Activated CD8-positive, alpha-beta memory T cell treated with anti-CD3 and anti-CD28 coated beads, Interleukin-2, amount 10 ng/mL, durations not matched to agents 7 days and 5 days (primary cell): ENCODE measurements at places on chromosomes 12 and 14. TPM values are rescaled to one million over a fixed set of nuclear protein-coding genes. Genes with fewer than 3 reads are reported as not detected.

GRCh38 chr14:85599939-85600338, 70.0 kb downstream of the FLRT2 start:
- DNase-seq, result no peak
- H3K36me3 ChIP-seq, result no peaks in the 10 kb centered on the region
- no peaks in the 10 kb centered on the region for H3K27me3 ChIP-seq
- no peak overlapping the region for H3K27ac ChIP-seq
- no peak overlapping the region for H3K4me3 ChIP-seq

- H3K27ac ChIP-seq, result no peak overlapping the region
- H3K36me3 ChIP-seq, result no peaks in the 10 kb centered on the region
- no peak for DNase-seq
- H3K27me3 ChIP-seq, result peaks cover 20% of the 10 kb centered on the region
- no peak overlapping the region for H3K4me3 ChIP-seq
Measured at GRCh38 chr12:12941450-12942350, 10.3 kb downstream of the GPRC5D start.

NOXRED1 gene
- 0.45 TPM for total RNA-seq

GRCh38 chr12:48917857-48918537, 7.3 kb downstream of the FKBP11 start:
- H3K27me3 ChIP-seq, result no peaks in the 10 kb centered on the region
- peaks cover 31% of the 10 kb centered on the region for H3K4me1 ChIP-seq
- H3K36me3 ChIP-seq, result peaks cover 16% of the 10 kb centered on the region
- peak overlapping the region; percentile 70 for H3K4me3 ChIP-seq

DNA sequence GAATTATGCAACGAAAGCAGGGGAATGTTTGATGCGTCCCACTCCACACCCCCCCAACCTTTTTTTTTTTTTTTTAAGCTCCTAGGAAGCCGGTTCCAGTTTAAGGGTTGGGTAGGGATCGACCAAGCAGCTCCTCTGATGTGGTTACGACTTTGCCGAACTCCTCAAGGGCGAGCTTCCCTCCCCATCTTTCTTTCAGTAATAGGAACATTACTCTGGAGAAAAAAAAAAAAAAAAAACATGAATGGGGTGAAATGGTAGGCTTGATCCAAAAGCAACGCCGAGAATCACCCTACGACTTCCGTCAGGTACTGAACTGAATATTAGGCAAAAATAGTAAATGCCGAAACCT, 9.6 kb downstream of the BMP4 start:
- peaks cover 72% of the 10 kb centered on the region for H3K27me3 ChIP-seq
- no peak for DNase-seq
- H3K36me3 ChIP-seq, result no peaks in the 10 kb centered on the region
- H3K4me1 ChIP-seq, result no peaks in the 10 kb centered on the region
- no peak overlapping the region for H3K4me3 ChIP-seq
- H3K27ac ChIP-seq, result no peak overlapping the region

DNA sequence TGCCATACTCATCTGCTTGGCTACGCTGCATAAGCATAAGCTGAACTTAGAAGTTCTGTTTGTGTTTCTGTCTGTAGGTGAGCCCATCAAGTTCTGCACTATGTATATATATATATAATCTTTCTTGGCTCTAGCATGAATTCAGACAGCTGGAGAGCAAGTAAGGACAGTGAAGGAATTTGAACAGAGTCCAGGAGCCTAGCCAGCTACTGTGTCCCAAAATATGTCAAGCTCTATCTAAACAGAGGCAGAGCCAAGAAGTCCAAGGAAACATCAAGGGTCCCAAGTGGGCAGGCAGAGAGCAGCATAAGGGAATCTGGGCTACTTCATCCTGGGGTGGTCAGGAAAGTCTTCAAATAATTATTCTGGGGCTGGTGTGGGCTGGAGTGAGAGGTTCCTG, 118.5 kb upstream of the NPAS3 start:
- H3K27ac ChIP-seq, result no peak overlapping the region
- H3K36me3 ChIP-seq, result no peaks in the 10 kb centered on the region
- no peaks in the 10 kb centered on the region for H3K4me1 ChIP-seq
- no peak overlapping the region for H3K4me3 ChIP-seq

DNA sequence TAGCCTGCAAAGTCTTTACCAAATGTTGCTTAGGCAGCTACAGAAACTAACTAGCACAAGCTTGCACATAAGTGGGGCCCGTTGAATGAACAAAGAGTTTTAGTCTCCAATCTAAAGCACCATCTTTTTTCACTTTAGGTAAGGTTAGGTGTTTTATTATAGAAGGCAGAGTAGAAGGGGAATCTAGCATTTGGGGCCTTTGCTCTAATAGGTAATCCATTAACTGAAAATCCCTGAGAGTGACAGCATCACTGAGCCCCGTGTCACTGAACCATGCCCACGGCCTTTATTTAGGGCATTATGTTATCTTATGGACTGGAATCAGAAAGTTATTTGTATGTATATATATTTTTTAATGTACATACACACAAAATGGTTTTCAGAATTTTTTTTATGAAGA, 25.1 kb downstream of the CPNE8 start:
- H3K27ac ChIP-seq, result no peak overlapping the region
- no peaks in the 10 kb centered on the region for H3K36me3 ChIP-seq
- no peaks in the 10 kb centered on the region for H3K27me3 ChIP-seq
- H3K4me1 ChIP-seq, result no peaks in the 10 kb centered on the region
- no peak overlapping the region for H3K4me3 ChIP-seq
- DNase-seq, result no peak

GRCh38 chr12:6854036-6854435, 2.1 kb downstream of the USP5 start:
- no peaks in the 10 kb centered on the region for H3K27me3 ChIP-seq
- no peak for DNase-seq
- H3K27ac ChIP-seq, result peak overlapping the region; percentile 100
- no peak overlapping the region for H3K4me3 ChIP-seq
- H3K4me1 ChIP-seq, result peaks cover 39% of the 10 kb centered on the region

- peak; percentile 58 for DNase-seq
- no peak overlapping the region for H3K4me3 ChIP-seq
- H3K27me3 ChIP-seq, result no peaks in the 10 kb centered on the region
Measured at GRCh38 chr12:12467688-12468261, 94.9 kb downstream of the DUSP16 start.

- no peaks in the 10 kb centered on the region for H3K36me3 ChIP-seq
- DNase-seq, result no peak
- H3K27me3 ChIP-seq, result peaks cover 12% of the 10 kb centered on the region
- H3K4me3 ChIP-seq, result no peak overlapping the region
- H3K27ac ChIP-seq, result no peak overlapping the region
Measured at GRCh38 chr12:69919495-69919894, 94.5 kb downstream of the MYRFL start.

DNA sequence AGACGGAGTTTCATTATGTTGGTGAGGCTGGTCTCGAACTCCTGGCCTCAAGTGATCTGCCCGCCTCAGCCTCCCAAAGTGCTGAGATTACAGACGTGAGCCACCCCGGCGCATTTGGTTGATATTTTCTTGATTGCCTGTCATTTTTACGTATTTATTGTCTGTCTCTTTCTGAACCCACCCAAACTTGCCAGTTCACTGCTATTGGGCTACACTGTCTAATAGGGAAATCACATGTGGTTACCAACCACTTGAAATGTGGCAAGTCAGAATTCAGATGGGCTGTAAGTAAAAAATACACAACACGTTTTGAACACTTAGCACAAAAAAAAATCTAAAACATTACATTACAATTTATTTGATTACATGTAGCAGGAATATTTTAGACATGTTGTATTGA, 2.1 kb downstream of the WSB2 start:
- DNase-seq, result no peak
- H3K4me1 ChIP-seq, result peaks cover 40% of the 10 kb centered on the region
- no peak overlapping the region for H3K27ac ChIP-seq
- H3K4me3 ChIP-seq, result no peak overlapping the region

GRCh38 chr14:91501348-91501747, 8.8 kb downstream of the PPP4R3A start:
- H3K36me3 ChIP-seq, result peaks cover 53% of the 10 kb centered on the region
- H3K4me1 ChIP-seq, result peaks cover 65% of the 10 kb centered on the region
- H3K27me3 ChIP-seq, result no peaks in the 10 kb centered on the region
- no peak overlapping the region for H3K4me3 ChIP-seq
- no peak overlapping the region for H3K27ac ChIP-seq

EGLN3 gene
- total RNA-seq, result 5.0 TPM

PEX5 gene
- 15.3 TPM for total RNA-seq

- no peaks in the 10 kb centered on the region for H3K36me3 ChIP-seq
- H3K27me3 ChIP-seq, result no peaks in the 10 kb centered on the region
- no peaks in the 10 kb centered on the region for H3K4me1 ChIP-seq
- H3K4me3 ChIP-seq, result no peak overlapping the region
Measured at GRCh38 chr14:98070536-98070935, 1201.5 kb downstream of the BCL11B start.

GRCh38 chr14:50229681-50230080, 1.7 kb downstream of the SOS2 start:
- no peak overlapping the region for H3K27ac ChIP-seq
- peaks cover 45% of the 10 kb centered on the region for H3K4me1 ChIP-seq
- H3K36me3 ChIP-seq, result peaks cover 14% of the 10 kb centered on the region

- H3K27me3 ChIP-seq, result no peaks in the 10 kb centered on the region
- no peak overlapping the region for H3K27ac ChIP-seq
- no peak for DNase-seq
- no peaks in the 10 kb centered on the region for H3K36me3 ChIP-seq
- no peak overlapping the region for H3K4me3 ChIP-seq
Measured at GRCh38 chr14:29102996-29103395, 336.4 kb downstream of the FOXG1 start.

OLR1 gene
- total RNA-seq, result not detected

TMEM30B gene
- 0.70 TPM for total RNA-seq

DHRS1 gene
- total RNA-seq, result 26.5 TPM

GRCh38 chr12:87670448-87670847, 358.8 kb downstream of the C12orf50 start:
- H3K36me3 ChIP-seq, result no peaks in the 10 kb centered on the region
- no peaks in the 10 kb centered on the region for H3K27me3 ChIP-seq
- no peak for DNase-seq
- no peak overlapping the region for H3K27ac ChIP-seq
